Kidney glomerular epithelial cell (primary cell): ENCODE measurements at places on chromosomes 2 and 18.
A peak's percentile ranks its signal among the peaks of the same experiment; 100 is the strongest.

- no peak for DNase-seq
Observed at GRCh38 chr2:241703032-241703604, 1.3 kb downstream of the ING5 start.

GRCh38 chr18:13374096-13374467, 155.5 kb downstream of the LDLRAD4 start:
- no peak for DNase-seq

DNA sequence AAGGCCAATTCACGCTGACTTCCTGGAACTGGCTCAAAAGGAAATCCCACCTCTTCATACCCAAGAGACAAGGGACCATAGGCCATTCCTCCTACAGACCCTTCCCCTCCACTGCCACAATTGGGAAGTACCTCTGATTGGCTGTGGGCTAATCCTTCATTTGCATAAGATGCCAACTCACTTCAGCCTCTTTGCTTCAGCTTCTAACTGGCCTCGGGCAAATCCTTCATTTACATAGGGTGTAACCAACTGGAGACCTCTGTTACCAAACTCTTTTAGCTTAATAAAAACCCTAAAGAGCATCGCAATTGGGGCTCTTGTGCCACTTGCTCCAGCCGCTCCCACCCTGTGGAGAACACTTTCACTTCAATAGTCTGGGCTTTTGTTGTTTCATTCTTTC, 38.2 kb downstream of the MC2R start:
- no peak for DNase-seq

DNA sequence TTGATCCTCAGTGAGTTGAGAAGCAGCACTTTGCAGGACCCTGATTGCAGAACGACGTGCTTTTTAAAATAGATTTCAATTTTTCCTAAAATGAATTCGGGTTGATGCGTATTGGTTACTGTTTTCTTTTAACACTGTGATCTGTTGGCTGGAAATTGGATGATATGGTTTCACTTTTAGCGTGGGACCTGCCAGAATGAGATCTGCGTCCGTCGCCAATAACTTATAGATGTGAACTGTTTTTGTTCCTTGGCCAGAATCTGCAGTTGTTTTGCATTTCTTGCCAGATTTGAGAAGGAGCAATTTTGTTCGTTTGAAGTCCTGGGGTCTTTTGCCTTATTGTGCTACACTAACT, 703 bp downstream of the UGGT1 start:
- no peak for DNase-seq

DNA sequence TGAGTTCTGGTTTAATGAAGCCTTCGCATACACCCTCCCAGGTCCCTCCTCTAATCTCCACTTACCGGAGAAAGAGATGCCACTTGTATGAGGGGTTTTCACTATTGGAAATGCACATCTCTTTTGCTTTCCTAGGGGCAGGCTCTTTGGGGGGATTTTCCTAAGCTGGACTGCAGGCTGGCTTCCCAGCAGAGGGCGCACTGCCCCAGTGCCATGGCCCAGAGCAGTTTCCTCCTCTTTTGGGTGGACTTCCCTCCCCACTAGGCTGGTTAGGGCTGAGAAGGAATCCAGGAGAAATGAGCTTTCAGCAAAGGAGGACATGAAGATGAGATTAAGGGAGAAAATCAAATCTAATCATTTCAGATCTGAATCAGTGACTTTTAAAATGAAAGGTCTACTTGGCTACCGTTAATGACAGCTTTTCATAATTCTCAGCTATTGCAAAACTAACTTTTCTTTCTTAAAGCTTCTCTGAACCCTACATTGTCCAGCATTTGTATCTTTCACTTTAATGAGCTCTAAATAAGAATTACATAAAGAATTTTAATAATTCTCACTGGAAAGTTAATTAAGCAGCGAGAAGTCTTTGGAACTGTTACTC, 784.1 kb upstream of the FANCL start:
- DNase-seq, result peak; percentile 8

DNA sequence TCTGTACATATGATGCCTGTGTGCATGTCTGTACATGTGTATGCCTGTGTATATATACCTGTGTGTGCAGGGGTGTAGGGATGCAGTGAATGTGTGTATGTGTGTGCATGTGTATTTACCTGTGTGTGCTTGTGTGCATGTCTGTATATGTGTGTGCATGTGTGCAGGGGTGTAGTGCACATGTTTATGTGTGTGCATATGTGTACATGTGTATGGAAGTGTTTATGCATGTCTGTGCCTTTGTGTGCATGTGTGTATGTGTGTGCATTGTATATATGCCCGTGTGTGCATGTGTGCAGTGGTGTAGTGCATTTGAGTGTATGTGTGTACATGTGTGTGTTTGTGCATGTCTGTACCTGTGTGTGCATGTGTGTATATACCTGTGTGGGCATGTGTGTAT, 51.0 kb upstream of the TMEM18 start:
- no peak for DNase-seq

- peak; percentile 81 for DNase-seq
Observed at GRCh38 chr18:48605408-48605845, 66.6 kb downstream of the CTIF start.

- DNase-seq, result no peak
Observed at GRCh38 chr2:112723995-112724394, 3.2 kb downstream of the NT5DC4 start.
